Natural killer cell treated with Interleukin-12 subunit alpha and Interleukin-12 subunit beta and Interleukin-15 and Interleukin-18, amount 100 ng/mL, for 72 hours (primary cell): ENCODE measurements at places on chromosomes 16 and 17. TPM values are rescaled to one million over a fixed set of nuclear protein-coding genes. Genes with fewer than 3 reads are reported as not detected.

DNA sequence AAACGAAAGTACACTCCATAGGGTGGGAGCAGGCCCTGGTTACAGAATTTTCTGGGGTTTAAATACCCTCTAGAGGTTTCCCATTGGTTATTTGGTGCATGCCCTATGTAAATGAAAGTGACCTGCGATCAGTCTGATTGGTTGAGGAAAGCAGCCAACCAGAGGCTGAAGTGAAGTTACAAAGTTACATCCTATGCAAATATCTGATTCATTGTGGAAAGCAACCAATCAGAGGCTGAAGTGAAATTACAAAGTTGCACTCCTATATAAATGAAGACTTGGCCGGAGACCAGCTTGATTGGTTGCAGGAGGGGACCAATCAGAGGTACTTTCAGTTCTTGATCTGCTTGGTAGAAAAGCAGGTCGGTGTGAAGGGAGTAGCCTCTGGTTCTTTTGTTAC is 24.4 kb downstream of the NAA60 start:
- no peak for DNase-seq

DNA sequence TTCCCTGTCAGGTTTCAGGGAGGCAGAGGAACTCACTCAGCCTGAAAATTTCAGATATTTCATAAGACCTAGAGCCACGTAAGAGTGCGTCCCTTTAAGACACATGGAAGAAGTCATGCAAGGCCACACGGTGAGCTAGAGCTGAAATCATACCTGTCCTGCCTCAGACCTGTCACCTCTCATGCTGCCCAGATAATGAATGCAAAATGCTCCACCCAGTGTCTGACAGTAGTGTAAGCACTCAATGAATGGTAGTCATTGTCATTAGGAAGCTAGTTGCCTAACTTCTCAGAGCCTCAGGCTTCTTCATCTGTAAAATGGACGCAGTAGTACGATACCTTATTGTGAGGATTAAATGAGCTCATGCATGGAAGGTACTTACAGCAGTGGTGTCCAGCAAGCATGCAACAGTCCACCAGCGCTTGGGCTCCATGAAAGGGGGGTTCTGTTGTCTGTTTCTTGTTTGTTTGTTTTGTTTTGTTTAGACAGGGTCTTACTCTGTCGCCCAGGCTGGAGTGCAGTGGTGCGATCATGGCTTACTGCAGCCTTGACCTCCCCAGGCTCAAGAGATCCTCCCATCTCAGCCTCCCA is 60.7 kb downstream of the WSB1 start:
- DNase-seq = no peak

GRCh38 chr16:2090777-2091546 is 43.2 kb downstream of the TSC2 start:
- no peak for DNase-seq

The ALOXE3 gene
- not detected for total RNA-seq

The TMC5 gene
- total RNA-seq = not detected

The PRDM7 gene
- total RNA-seq = not detected

GRCh38 chr17:74408815-74409214 is 23.1 kb upstream of the GPRC5C start:
- no peak for DNase-seq

GRCh38 chr16:31493506-31494125 is 10.7 kb downstream of the SLC5A2 start:
- DNase-seq = no peak

DNA sequence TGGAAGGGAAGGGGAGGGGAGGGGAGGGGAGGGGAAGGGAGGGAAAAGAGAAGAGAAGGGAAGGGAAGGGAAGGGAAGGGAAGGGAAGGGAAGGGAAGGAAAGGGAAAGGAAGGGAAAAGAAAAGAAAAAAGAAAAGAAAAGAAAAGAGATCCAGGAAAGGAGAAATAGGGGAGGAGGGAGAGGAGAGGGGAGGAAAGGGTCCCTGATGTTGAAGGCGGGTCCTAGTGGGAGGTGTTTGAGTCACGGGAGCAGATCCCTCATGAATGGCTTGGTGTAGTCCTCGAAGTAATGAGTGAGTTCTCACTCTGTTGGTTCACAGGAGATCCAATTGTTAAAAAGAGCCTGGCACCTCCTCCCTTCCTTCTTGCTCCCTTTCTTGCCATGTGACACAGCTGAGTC is 6.9 kb upstream of the USP31 start:
- DNase-seq = no peak

The LRRC36 gene
- total RNA-seq = 0.61 TPM

The P2RX1 gene
- total RNA-seq = 3.9 TPM

The PLA2G10 gene
- total RNA-seq = not detected

DNA sequence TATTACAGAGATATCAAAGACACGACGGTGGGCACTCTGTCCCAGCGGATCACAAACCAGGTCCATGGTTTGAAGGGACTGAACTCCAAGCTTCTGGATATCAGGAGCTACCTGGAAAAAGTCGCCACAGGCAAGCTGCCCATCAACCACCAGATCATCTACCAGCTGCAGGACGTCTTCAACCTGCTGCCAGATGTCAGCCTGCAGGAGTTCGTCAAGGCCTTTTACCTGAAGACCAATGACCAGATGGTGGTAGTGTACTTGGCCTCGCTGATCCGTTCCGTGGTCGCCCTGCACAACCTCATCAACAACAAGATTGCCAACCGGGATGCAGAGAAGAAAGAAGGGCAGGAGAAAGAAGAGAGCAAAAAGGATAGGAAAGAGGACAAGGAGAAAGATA is 8.7 kb downstream of the PSMD7 start:
- DNase-seq = no peak

- DNase-seq = peak; percentile 45
These were observed 43.9 kb downstream of the KLHDC4 start for GRCh38 chr16:87721622-87722585.

The ABCC6 gene
- total RNA-seq = not detected

DNA sequence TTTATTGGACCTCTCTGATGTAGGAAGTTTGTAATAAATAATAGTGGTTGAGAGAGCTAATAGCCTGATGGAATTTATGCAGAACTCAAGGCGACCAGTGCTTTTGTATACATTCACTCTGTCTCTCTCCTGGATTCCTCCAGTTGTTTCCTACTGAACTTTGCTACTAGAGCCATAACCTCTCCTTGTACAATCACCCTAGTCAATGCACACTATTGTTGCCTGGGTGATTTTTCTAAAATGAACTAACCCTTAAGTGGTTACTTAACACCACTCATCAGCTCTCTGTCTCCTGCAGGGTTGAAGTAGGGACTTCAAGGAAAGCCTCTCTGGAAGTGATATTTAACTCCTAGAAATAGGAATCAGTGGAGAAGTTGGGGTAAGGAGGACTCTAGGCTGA is 9.7 kb downstream of the PHKB start:
- no peak for DNase-seq

DNA sequence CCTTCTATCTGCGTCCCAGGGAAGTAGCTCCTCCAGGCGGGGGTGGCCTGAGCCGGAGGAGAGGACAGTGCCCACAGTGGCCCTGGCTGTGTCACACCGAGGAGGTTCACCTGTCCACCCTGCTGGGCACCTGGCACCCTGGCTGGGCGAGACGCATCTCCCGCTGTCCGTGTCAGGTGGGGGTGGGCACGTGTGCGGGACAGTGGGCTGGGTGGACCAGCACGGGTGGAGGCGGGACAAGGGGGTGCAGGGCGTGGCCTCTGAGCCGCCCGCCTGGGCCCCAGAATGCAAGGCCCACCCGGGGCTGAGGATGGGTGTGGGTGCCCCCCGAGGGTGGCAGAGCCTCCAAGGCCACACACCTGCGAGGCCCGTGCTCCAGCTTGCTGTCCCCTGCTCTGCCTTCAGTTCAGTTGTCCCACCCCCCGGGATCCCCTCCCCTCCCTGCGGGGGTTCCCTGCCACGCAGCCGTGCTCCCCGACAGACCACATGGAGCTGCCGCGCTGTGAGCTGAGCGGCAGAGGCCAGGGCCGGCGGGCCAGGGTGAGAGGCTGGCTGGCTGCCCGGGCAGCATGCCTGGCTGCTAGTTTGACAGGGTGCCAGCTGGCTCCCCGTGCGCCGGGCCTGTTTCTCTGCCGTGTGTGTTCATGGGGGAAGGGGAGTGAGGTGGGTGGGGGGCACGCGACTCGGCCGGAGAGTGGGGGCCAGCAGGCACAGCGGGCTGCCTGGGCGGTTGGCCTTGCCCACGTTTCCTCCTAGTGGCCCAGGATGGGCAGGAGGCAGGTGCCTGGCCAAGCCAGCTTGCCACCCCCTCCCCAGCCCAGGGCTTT is 33.9 kb downstream of the BAHCC1 start:
- DNase-seq = no peak

The CCL14 gene
- not detected for total RNA-seq

The C1QL1 gene
- not detected for total RNA-seq

The DHX38 gene
- 108 TPM for total RNA-seq

GRCh38 chr17:79809530-79810129 is 12.8 kb upstream of the CBX8 start:
- no peak for DNase-seq

- DNase-seq = peak; percentile 72
These were observed 13.4 kb upstream of the CRISPLD2 start for GRCh38 chr16:84806256-84806889.

The SLC6A2 gene
- not detected for total RNA-seq

GRCh38 chr17:29710520-29710884 is 87.8 kb upstream of the CORO6 start:
- no peak for DNase-seq

The HIC1 gene
- total RNA-seq = 56.7 TPM

The ATAD5 gene
- total RNA-seq = 42.7 TPM

DNA sequence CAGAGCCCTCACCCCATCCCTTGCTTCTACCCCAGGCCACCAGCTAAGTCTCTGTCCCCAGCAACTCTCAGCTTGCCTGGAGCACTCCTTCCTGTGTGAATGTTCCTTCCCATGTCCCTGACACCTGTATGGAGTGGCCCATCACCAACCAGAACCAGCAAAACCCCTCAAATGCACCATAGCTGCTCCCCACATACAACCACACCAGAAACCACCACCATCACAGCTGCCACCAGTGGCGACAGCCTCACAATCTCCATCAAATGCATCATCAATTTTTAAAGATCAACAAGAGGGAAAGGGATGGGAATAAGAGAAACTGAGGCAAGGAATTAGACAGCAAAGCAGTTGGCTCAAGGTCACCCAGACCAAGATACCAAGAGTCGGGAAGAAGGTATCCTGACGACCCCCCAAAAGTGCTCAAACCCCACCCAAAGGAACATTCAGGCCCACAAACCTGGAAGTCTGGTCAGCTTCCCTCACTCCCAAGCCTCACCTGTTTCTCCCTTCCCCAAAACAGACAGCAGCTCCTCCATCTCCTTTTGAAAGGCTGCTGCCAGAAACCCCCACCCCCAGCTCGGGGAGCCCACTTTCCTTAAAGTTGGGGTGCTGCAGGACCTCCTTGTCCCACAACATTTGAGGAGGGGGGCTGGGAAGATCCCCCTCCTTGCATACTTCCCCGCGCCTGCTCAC is 1.8 kb downstream of the SRCIN1 start:
- no peak for DNase-seq

DNA sequence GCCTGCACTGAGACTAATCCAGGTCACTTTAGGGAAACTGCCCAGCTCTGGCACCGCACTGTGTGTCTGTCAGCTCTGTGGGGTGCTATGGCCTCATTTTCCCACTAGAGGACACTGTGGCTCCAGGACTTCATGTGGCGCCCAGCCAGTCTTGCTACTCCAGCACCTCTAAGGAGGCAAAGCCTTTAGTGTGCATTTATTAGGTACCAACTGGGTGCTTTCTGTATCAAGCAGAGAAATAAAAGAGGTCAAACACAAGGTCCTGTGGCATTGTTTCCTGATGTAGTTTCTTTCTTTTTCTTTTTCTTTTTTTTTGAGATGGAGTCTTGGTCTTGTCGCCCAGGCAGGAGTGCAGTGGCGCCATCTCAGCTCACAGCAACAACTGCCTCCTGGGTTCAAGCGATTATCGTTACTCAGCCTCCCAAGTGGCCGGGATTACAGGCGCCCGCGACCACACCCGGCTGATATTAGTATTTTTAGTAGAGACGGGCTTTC is 12.5 kb upstream of the RHBDL3 start:
- no peak for DNase-seq

The GP2 gene
- not detected for total RNA-seq

DNA sequence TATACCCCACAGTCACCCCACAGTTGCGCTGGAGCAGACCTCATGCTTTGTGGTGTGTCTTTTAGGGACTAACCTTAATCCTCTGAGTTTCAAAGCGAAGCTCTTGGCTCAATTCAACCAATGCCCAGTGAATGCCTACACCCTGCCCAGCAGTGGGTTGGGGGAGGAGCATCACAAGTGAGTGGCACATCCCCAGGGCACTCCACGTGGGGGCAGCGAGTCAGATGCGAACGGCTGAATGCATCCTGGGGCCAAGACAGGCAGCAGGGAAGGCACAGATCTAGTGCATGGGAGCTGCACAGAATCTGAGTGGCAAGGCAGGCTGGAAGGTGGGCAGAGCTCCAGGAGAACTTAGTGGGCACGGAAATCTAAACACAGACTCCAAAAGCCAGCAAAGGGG is 39.2 kb downstream of the IFT140 start:
- DNase-seq = no peak

GRCh38 chr17:4833941-4834680 is 971 bp downstream of the MINK1 start:
- no peak for DNase-seq
